Thyroid gland (tissue), 4 donors: ENCODE measurements at places on chromosomes 13 and 19. TPM values are rescaled to one million over a fixed set of nuclear protein-coding genes. Genes with fewer than 3 reads are reported as not detected.
A peak's percentile ranks its signal among the peaks of the same experiment; 100 is the strongest.

DNA sequence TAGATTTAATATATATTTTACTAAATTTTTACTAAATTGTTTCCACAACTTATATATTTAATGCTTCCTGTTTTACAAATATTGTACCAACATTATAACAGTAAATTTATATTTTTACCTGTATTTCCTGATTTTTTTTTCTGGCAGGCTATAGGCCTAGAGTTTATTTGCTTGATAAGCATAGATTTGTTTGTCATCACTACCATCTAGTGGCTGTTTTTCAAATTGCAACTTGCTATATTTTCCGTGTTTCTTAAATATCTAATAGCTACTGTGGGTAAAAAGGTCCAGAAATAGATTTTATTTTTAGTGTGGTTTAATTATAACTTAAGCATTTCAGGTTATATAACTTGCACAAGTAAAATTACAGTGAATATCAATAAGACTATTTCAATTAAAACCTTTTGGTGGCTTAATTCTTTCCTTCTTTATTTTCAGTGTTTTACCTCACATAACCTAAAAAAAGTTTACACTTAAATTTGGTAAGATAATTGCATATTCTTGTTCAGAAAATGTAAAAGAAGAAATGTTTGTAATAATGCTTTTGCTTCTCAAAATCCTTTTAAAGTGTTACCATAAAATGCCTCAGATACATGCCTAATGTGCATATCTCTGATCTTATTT, 60.6 kb downstream of the NDFIP2 start:
- H3K27me3 ChIP-seq: no peaks in the 10 kb centered on the region
- H3K36me3 ChIP-seq: no peaks in the 10 kb centered on the region
- H3K27ac ChIP-seq: no peak overlapping the region
- no peak for DNase-seq
- H3K4me1 ChIP-seq: no peaks in the 10 kb centered on the region

- DNase-seq: no peak
- no peaks in the 10 kb centered on the region for H3K36me3 ChIP-seq
- no peak overlapping the region for H3K27ac ChIP-seq
- H3K4me1 ChIP-seq: peaks cover 12% of the 10 kb centered on the region
- no peak overlapping the region for H3K4me3 ChIP-seq
- no peaks in the 10 kb centered on the region for H3K27me3 ChIP-seq
These were observed 23.3 kb upstream of the STARD13 start for GRCh38 chr13:33308863-33309262.

DNA sequence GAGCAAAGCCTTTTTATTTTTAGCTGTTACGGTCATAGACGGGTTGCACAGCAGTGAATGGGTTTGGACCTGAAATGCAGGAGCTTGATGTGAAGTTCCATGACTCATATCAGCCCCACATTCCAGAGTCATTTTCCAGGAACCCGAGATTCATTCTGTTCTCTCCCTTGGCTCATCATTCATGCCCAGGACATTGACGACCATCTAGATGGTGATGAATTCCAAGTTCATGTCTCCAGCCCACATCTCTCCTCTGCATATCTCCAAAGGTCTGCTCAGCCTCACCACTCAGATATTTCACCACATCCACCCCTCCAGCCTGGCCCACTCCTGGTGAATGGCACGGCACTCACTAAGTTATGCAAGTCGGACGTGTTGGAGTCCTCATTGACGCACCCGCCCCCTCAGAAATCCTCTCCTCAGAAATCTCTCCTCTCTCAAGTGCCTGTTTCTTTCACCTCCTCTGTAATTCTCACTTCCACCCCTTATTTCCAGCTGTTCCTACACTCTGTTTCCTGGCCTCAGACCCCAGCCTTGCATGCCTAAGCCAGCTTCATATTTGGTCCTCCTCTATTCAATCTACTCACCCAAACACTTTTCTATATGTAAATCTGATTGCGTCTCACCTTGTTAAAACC, 83.1 kb downstream of the ALOX5AP start:
- DNase-seq: no peak
- no peak overlapping the region for H3K4me3 ChIP-seq
- no peaks in the 10 kb centered on the region for H3K36me3 ChIP-seq
- H3K4me1 ChIP-seq: no peaks in the 10 kb centered on the region
- H3K27me3 ChIP-seq: no peaks in the 10 kb centered on the region

Gene ZNF132
- 24.3 TPM for total RNA-seq

Gene ICAM4
- not detected for total RNA-seq

DNA sequence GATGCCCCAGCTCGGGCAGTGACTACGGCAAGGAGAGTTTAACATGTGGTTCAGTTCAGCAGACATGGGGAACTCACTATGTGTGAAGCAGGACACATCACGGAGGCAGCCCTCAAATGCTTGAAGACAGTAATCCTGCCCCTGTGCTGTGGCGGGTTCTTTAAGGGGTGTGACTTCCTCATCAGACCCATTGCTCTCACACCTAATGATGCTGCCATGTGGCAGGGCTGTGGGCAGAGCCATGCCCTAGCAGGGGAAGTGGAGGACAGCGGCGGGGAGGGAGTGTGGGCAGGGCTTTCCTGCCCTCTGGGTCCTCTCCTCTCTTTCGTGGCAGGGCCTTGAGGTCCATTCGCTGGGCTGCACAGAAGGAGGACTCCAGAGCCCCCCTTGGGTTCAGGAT, 131.1 kb upstream of the GJB6 start:
- H3K27ac ChIP-seq: no peak overlapping the region
- no peaks in the 10 kb centered on the region for H3K27me3 ChIP-seq
- H3K4me3 ChIP-seq: no peak overlapping the region
- no peak for DNase-seq
- H3K4me1 ChIP-seq: peaks cover 18% of the 10 kb centered on the region
- H3K36me3 ChIP-seq: no peaks in the 10 kb centered on the region

Gene DDX39A
- 53.3 TPM for total RNA-seq

DNA sequence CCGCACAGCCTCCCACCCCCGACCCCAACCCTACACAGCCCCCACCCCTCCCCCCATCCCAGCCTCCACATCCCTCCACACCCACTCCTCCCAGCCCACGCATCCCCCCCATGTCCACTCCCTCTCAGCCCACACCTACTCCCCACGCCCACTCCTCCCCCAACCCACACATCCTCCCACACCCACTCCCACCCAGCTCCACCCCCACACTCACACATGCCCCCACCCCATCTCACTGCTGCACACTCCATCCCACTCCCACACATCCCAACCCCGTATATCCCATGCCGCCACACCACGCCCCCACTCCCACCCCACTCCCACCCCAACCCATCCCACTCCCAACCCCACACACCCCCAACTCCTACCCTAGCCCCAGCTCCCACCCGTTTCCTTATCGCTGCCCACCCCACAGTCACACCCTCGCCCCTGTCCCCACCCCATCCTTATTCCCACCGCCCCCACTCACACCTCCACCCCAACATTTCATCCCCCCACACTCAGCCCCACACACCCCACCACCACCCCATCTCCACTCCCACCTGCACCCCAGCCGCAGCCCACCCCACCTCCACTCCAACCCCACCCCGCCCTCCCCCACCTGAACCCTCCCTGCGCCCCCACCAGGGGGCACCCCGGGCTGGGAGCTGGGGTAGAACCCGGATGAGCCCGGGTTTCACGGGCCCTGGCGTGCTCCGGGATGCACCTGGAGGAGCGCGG, 809 bp downstream of the TDRD12 start:
- H3K36me3 ChIP-seq: no peaks in the 10 kb centered on the region
- no peaks in the 10 kb centered on the region for H3K4me1 ChIP-seq
- no peak for DNase-seq
- no peak overlapping the region for H3K4me3 ChIP-seq

GRCh38 chr19:3157096-3157845, 21.3 kb upstream of the S1PR4 start:
- H3K4me1 ChIP-seq: no peaks in the 10 kb centered on the region
- no peak overlapping the region for H3K27ac ChIP-seq
- H3K36me3 ChIP-seq: no peaks in the 10 kb centered on the region
- H3K4me3 ChIP-seq: no peak overlapping the region

Gene OR7C1
- total RNA-seq: under 0.01 TPM

Gene NOP53
- total RNA-seq: 278 TPM

DNA sequence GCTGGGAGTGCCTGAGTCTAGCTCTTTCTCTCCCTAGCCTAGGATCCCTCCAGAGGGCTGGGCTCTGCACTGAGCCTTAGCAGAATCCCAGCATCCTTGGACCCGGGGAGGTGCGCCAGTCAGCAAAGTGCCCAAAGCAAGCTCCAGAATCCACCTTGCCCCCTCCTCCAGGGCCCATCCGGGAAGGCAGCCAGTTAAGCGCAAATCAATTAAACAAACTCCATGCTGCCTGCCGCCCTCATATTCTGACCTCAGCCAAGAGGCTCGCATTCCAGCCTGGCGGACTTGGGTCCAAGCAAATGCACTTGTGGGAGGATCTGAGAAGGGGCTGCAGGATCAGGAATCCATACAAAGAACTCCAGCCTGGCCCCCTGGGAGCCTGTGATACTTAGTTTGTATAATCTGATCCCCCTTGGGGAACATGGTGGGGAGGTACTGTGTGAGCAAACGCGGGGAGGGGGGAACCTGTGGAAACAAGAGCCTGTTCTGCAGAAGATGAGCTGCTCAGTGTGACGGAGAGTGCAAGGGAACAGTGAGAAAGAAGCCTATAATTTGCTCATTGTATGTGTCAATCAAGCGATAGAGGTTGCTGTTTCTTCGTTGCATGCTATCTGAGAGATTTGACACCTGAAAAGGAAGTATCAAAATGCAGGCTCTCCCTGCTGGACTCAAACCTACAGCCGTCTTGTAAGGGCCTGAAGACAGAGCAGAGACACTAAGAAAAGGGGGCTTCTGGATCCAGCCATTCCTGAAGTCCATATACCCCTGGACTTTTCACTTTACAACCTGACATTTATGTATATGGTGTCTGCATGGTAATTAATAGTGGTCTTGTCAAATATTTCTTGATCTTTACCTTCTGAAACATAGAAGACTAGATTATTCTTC, 29.4 kb downstream of the ZNRF4 start:
- H3K36me3 ChIP-seq: no peaks in the 10 kb centered on the region
- no peak overlapping the region for H3K27ac ChIP-seq
- DNase-seq: peak; percentile 20
- H3K4me3 ChIP-seq: no peak overlapping the region

Gene DNAJC3
- total RNA-seq: 130 TPM

DNA sequence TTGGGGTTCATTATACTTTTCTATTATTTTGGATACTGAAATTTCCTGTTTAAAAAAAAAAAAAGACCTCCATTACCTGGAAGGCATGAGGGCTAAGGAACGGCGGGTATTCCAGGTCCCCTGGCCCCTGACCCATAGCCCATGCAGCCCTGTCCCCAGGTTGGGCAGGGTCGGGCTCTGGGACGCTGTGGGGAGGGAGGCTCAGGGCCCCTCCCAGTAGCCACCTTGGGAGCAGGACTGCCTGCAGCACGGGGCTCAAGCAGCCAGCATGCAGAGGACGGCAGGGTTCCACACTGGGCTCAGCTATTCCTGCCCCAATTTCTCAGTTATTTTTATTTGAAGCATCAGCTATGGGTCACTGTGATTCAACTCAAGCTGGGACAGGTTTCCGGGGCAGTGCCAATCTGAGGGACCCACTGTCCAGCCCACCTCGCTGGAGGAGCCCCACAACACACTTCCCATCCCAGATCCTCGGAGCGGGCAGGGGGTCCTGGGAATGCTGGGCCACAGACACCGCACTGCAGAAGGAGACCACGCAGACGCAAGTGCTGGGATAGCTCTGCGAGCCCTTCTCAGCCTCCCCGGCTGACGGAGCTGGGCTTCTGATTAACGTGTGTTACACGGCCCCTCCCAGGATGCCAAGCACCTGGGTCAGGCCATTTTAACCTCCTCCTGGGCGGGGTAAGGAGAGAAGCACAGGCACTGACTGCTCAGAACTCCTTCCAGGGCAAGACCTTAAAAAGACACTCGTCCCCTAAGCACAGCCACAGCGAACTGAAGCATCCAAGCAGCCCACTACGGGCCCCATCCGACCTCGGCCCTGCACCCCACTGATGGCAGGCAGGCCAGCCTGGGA, 60.1 kb downstream of the PEPD start:
- H3K27ac ChIP-seq: no peak overlapping the region
- H3K4me3 ChIP-seq: no peak overlapping the region
- no peaks in the 10 kb centered on the region for H3K27me3 ChIP-seq

DNA sequence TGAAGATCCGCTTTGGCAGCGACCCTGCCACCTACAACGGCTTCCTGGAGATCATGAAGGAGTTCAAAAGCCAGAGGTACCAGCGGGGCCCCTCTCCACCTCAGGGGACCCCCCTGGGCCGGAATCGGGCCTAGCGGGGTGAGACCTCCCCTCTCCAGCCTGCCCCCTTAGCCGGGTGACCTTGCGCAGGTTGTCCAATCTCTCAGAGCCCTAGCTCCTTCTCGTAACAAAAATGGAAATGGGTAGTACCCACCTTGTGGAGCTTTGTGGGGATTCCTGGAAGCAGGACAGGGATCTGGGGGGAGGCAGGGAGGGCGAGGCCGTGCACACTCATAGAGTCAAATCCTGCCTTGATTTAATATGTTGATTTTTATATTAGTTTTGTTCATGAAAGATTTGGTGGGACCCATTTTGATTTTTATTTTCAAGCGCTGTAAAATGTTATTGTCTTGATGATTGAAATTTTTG, 658 bp downstream of the SIN3B start:
- H3K4me3 ChIP-seq: peak overlapping the region; percentile 64
- H3K27ac ChIP-seq: peak overlapping the region; percentile 53
- peaks cover 19% of the 10 kb centered on the region for H3K4me1 ChIP-seq

DNA sequence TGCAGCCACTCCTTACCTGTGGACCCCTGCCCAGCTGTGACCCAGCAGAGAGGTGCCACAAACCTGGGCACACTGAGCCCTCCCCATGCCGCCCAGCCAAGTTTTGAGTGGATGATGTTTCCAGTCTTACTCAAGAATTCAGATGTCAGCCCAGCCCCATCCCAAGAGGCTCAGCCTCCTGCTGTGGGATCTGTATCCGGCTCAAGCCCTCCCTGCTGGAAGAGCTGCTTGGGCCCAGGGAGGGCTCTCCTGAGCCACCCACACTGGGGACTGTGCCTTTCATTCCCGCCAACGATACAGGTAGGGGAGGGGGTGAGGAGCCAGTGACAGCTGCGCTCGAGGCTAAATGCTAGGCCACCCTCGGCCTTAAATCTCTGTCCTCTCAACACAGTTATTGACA, 5.9 kb upstream of the SLC7A9 start:
- no peaks in the 10 kb centered on the region for H3K4me1 ChIP-seq
- no peak overlapping the region for H3K4me3 ChIP-seq
- no peak overlapping the region for H3K27ac ChIP-seq

DNA sequence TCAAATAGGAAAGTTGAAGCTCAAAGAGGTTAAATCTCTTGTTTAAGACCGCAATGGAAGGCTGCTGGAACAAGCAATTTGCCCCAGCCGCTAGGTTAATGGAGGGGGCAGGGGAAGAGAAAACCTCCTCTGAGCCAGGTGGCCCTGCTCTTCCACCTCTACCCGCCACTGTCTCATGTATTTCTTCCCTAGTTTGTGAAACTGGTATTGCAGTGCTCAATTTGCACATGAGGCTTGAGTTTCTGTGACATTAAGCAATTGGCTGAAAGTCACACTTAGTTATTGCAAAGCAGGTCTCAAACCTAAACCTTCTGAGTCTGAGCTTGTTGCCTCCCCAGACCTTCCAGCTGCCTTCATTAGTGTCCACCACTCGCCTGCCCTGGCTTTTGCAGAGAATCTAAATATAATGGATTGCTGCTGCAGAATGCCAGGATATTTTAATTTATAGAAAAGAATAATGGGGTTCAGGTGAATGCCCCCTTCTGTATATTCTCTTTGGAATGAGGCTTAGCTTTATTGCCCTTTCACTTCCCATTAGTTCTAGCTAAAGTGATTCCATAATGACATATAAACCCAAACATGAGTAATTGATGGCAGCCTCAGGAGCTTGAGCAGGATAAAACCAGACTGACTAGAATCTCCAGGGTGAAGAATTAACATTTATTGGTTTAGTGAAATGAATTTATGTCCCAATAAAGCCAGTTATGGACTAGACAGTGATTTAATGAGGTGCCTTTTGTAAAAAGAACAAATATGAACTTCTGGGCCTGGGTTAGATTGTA, 27.0 kb upstream of the OLFM4 start:
- H3K27me3 ChIP-seq: no peaks in the 10 kb centered on the region
- no peak overlapping the region for H3K27ac ChIP-seq
- no peaks in the 10 kb centered on the region for H3K4me1 ChIP-seq
